ENCODE measurements at places on chromosomes 5 and 9.

GRCh38 chr5:112996830-112997374 is 20.3 kb downstream of the DCP2 start:
- DNase-seq = no peak

DNA sequence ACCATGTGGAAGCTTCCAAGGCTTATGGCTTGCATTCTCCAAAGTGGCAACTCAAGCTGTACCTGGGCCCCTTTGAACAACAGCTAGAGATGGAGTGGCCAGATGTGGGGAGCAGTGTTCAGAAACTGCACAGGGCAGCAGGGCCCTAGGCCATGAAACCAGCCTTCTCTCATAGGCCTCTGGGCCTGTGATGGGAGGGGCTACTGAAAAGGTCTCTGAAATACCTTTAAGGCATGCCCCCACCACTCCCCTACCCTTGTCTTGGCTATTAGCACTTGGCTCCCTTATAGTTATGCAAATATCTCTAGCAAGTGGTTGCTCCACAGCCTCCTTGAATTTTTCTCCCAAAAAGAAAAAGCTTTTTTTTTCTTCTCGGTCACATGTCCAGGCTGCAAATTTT is 1014.6 kb downstream of the DTWD2 start:
- DNase-seq = no peak

- DNase-seq = no peak
Observed at GRCh38 chr5:116272281-116272941, 187.6 kb downstream of the COMMD10 start.

DNA sequence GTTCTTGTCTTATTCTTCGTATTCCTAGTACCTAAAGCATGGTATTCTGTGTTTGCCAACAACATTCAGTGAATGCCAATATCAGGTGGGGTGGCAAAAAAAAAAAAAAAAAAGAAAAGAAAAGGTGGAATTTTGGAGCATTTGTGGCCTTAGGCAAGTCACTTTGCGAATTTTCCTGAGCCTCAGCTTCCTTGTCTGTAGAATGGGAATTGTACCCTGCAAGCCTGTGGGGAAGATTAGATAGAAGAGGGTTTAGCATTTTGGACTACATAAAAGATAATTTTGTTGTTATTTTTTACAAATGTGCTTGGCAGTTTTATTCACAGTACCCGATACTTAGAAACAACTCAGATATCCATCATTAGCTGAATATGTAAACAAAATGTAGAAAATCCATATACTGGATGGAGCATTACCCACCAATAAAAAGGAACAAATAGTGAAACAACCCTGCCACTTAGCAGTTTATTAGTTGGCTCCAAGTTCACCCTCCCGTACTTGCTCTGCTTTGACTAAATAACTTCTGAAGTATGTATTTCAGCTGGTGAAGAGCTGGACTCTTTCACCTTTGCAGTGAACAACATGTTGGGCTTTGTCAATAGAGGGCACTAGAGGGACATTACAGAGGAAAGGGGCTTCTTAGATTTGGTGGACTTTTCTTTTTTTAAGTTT is 13.6 kb downstream of the UBE2D2 start:
- no peak for DNase-seq

GRCh38 chr5:85108471-85108870 is 723.8 kb upstream of the EDIL3 start:
- DNase-seq = no peak

DNA sequence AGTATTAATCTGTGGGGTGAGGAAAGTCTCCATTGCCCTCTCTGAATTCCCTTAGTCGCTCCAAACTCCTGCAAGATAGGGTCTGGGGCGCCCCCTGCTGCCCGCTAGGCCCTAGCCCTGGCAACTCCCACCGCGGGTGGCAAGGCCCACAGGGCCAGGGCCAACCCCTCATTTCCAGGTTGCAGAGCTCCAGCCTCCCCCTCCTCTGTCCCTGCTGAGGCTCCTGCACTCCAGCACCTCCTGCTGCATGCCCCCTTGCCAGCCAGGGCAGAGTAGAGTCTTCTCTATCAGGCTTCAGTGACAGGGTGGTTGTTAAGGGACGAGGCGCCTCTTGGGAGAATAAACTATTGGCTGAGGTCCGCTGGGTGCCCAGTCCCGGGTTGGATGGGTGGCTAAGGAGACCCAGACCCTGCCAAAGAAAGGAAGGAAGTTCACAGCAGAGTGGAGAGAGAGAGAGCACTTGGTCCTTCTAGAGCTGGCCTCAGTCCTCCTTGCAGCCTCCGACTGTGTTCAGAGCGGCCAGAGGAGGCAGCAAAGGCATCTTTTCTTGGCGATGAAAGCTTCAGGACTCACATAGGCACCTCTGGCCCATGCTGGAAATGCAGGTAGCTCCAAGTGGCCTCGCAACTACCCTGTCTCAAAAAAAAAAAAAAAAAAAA is 45.6 kb downstream of the SAR1B start:
- DNase-seq = peak; percentile 92

DNA sequence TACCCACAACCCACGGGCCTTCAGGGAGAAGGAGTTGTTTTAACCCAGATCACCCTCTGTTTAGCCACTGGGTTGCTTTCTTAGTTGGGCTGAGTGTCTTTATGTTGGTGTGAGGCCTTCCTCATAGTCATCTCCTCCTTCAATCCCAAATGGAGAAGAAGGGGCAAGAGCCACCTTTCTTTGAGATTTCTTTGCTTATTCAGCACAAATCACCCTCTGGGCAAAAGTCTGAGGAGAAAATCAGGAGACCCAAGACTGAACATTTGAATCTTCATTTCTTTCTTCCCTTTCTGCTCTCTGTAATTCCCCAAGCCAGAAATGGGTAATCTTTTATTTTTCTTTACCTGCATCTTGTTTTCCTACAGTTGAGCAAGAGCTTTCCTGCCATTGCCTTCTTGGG is 329.0 kb downstream of the TLE4 start:
- no peak for DNase-seq

DNA sequence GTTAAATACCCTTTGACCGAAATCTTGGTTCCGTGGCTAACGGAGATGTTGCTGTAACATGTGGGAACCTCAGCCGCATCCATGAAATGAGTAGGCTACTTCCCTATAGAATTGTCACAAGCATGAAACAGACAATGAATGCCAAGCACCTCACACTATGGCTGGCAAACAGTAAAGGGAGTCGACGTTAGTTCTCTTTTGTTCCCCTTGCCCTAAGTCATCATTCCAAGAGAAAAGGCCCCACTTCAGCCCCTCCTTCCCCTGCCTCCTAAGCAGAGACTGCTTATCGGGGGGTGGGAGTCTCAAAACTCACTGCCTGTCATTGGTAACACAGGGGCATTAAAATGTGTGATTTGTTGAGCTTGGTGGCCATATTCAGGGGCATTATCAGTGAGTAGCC is 159.6 kb downstream of the MAPKAP1 start:
- DNase-seq = no peak

GRCh38 chr5:5979761-5980537 is 398.4 kb downstream of the MED10 start:
- no peak for DNase-seq

GRCh38 chr5:124030043-124030491 is 518.1 kb downstream of the CSNK1G3 start:
- no peak for DNase-seq

- peak; percentile 48 for DNase-seq
Observed at GRCh38 chr5:178398901-178399700, 166.5 kb upstream of the PHYKPL start.

DNA sequence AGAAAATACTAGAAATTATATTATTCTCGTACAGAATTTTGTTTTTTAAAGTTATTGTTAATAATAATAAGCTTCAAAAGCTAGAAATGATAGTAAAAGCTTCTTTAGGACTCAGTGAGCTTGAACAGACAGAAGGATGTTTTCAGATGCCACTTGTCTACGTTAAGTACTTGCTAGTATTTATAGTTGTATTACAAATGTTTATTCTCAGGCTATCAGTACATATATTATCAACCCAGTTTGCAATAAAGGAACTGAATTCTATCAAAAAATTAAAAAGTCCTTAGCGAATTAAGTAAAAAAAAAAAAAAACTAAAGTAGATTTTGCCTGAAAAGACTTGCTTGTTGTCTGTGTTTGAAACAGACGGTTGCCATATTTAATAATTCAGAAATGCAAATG is 23.9 kb downstream of the HCN1 start:
- no peak for DNase-seq

DNA sequence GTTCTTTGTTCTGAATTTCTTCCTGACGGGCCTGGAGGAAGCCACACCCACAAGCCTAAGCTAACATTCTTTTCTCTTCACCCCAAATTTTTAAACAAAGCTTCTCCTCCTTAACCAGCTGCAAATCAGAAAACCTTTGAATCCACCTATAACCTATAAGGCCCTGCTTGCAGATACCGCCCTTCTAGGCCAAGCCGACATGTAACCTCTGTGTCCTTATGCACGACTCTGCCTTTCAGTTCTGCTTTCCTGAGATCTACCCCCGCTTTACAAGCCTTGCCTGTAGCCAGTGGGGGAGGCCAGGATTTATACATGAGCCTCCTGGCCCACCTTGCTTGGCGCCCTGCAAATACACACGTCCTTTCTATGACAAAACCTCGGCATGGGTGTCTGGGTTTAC is 19.3 kb downstream of the BRD9 start:
- no peak for DNase-seq

GRCh38 chr9:97752274-97752673 is 55.1 kb upstream of the XPA start:
- no peak for DNase-seq

DNA sequence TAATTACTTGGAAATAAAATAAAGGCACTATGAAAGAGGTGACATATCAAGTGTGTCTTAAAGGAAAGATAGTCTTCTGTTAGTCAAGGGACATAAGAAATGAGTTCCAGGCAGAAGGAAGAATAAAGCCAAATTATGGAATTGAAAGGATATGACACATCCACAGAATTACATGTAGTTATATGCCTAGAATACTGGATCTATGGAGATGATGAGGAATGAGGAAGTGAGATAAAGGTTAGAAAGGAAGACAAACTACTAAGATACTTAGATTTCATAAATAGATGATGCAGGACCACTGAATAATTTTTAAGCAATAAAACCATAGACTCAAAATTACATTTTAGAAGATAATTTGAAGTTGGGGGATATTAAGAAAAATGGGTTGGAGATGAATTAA is 609.8 kb downstream of the PTPRD start:
- DNase-seq = no peak

DNA sequence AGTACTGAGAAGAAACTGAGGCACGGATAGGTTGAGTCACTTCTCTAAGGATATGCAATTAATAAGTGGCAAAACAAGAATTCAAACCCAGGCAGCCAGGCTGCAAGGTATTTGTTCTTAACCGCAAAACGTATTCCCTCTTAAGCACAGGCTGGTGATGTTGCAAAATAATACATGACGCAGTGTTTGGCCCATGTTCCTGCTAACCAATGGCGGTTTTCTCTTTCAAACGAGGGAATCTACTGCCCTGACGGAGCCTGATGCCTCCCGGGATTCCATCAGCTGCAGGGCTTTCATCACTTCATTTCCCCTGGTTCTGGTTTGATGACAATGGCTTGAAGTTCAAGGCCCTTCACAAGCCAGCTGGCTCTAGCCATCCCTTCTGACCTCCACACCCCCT is 154.8 kb downstream of the SLIT3 start:
- no peak for DNase-seq

DNA sequence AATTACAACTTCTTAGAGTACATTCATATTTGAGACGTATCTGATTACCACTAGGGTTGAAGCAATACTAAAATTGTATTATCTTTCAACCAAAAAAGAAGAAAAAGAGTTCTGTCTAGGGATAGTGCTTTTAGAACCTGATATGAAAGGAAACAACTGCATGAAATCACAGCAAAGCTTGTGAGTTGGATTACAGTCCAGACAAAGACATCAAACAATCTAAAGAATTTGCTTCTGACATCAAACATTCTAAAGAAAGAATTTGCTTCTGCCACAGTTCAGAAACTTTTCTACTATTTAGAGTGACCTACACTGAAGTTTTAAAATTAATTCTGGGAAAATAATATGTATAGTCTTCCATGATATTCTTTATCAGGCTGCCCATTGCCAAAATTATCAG is 1141.1 kb upstream of the ACO1 start:
- DNase-seq = no peak

- no peak for DNase-seq
Observed at GRCh38 chr5:44637916-44638869, 170.6 kb upstream of the MRPS30 start.

DNA sequence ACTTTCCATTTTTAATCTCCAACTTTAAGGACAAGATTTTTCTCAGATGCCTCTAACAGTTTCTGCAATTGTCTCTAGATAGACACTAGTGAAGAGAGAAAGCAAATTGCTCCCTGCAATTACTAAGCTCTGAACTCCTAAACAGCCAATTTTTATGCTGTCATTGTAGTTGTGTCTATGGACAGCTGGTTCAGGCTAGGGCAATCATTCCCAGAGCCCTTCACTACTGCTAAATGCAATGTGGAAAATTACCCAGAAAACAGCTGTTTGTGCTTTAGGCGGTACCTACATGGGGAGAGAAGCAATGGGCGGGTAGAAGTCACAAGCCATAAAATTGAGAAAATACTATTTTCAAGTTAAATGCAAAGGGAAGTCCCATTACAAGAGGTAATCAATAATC is 211.6 kb downstream of the SPOCK1 start:
- no peak for DNase-seq

GRCh38 chr9:133103987-133104505 is 17.0 kb downstream of the RALGDS start:
- peak; percentile 46 for DNase-seq

DNA sequence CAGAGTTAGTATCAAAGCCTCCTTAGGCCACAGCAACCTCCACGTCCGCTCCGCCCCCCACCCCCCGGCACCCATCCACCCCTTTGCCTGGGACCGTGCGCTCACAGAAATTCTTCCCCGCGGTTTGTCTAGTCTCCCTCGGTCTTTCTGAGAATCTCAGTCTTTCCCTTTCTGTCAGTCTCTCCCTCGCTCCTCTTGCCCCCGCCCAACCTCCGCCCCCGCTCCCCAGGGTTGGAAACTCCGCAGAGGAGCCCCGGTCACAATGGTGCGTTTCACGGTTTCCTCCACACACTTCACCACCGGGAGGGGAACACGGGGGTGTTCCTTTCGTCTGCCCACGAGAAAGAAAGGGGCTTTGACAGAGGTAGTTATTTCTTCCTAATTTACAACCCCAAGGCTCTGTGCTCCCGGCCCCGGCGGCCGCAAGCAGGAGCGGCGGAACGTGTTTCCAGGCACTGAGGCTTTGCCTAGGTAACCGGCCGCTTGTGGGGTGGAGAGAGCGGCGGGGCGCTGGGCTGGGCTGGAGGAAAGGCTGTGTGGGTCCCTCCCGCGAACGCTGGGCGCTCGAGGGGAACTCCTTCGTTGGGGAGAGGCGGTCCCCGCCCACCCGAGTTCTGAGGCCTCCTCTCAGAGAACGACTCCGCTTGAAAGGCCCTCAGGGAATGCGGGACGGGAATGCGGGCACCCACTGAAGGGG is 2.1 kb downstream of the NR4A3 start:
- DNase-seq = peak; percentile 78

GRCh38 chr5:80466669-80467485 is 21.0 kb upstream of the FAM151B start:
- no peak for DNase-seq

- no peak for DNase-seq
Observed at GRCh38 chr9:69760278-69760610, 433 bp upstream of the PTAR1 start.

All from upper lobe of right lung (tissue), 1 donor.